ENCODE measurements at places on chromosomes 2 and 18.

GRCh38 chr2:8487461-8487932 is 194.4 kb upstream of the ID2 start:
- no peak for DNase-seq

DNA sequence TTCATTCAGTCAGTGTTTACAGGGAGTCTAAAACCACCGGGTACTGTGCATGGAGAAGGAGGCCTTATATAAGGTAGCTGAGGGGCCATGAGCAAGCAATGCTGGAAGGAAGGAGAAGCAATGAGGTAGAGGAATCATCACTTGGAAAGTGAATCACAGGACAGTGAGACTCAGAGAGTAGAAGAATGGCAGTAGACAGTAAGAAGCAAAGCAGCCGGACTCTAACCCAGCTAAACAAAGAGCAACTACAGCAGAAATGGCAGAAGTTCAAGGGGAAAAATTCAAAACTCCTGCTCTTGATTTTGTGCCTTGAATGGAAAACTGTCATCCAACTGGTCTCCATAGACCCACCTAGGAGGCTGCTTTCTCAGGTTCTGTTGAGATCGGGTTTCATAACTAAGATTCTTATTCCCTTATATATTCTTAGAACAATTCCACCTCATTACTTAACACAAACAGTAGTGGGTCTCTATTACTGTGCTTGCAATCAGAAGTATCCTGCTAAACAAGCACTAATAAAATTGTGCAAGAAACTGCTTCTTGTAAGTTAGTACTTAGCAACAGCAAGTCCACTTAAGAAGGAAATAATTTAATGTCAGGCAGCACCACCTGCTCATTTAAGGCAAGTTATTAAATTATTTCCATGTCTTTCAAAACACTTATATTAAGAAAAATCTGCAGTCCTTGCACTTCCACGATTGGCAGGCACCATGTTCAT is 68.0 kb downstream of the RBMS1 start:
- DNase-seq, result no peak

DNA sequence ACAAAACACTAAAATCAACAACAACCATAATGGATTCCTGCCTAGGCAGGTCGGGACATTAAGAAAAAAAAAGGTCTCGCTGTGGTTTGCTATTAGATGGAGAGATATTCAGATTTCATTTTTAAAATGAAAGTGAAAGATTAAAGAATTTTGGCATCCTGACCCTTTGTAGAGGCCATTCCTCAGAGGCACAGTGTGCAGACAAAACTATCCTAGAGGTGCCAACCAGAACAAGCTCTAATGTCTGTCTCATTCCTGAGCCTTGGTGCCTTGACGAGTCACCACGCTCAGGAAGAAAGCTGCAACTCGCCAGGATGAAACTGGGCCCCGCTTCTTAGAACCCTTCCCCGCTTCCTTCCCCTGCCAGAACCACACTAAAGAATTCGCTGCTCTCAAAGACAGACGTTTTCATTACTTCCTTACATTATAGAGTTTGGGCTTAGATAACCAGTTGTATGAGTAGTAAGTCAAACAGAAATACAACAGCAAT is 156.0 kb downstream of the TGIF1 start:
- no peak for DNase-seq

DNA sequence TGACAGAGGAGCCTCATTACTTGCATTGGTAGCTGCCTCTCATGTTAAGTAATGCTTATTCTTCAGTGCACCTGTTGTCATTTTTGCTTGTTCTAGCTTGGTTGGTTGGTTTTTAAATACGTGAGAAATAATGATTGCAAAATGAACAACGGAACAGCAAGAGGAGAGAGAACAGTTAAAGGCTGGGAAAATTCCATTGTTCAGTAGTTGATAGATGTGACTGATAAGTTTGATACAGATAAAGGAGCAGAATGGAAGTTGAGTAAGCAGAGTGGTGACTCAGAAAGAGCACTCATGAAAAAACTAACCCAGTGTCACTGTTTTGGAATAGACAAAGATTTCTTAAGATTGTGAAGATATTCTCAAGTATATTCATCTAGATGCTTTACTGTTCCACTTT is 50.5 kb downstream of the MTA3 start:
- DNase-seq, result no peak

Measured in NCI-H524 (cell line).